ENCODE measurements at places on chromosomes 2 and 18. TPM values are rescaled to one million over a fixed set of nuclear protein-coding genes. Genes with fewer than 3 reads are reported as not detected.

RPL37A gene
- total RNA-seq = 3,258 TPM

GRCh38 chr2:159232456-159233170 lies 53.9 kb downstream of the WDSUB1 start:
- no peak for DNase-seq

CABYR gene
- 2.1 TPM for total RNA-seq

CHN1 gene
- total RNA-seq = 1.9 TPM

SMAD2 gene
- 137 TPM for total RNA-seq

DNA sequence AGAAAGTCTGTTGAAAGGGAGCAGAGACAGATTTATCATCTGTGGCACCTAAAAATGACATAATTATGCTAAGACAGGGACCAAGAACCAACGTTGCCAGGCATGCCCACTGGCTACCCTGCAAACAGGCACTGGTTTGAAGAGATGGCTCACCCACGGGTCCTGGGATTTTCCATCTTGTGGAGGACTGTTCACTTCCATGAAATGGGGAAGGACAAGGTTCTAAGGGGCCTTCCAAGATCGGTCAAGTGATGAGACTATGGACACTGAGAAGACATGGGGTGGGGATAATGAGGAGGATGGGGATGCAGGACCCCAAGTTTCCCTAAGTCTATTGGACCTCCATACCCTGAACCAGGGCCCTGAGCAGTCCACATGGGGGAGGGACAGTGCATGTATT lies 18.9 kb downstream of the LGALSL start:
- DNase-seq = no peak

- DNase-seq = no peak
Observed at GRCh38 chr18:49618742-49619681, 57.2 kb downstream of the LIPG start.

GRCh38 chr18:3451989-3452749 lies 2.2 kb downstream of the TGIF1 start:
- peak; percentile 30 for DNase-seq

DNA sequence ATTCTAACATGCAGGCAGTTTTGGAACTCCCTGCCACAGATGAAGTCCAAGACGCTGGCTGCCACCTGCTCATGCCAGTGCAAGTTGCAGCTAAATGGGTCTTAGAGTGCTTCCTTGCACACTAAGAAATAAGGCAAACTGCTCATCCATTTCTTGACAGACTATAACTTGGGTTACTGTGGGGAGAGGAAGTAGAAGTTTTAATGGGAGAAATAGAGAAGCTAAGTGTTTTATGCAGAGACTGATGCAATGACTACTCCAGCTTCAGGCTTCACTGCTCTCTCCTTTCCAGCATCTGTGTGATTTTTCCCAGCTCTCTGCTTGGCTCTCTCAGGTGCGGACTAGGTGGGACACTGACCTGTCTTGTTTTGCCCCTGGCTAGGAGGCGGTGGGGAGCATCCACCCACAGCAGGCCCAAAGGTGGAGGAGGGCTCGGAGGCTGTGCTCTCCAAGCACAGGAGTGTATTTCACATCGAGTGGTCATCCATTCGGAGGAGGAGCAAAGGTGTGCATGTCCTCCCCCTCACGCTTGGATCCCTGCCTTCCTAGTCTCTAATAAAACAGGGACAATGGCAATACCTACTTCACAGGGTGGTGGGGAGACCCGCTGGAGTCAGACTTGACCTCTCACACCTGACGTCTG lies 48.2 kb downstream of the SLC14A2 start:
- no peak for DNase-seq

GRCh38 chr18:58190842-58191530 lies 147.0 kb downstream of the NEDD4L start:
- no peak for DNase-seq

DNA sequence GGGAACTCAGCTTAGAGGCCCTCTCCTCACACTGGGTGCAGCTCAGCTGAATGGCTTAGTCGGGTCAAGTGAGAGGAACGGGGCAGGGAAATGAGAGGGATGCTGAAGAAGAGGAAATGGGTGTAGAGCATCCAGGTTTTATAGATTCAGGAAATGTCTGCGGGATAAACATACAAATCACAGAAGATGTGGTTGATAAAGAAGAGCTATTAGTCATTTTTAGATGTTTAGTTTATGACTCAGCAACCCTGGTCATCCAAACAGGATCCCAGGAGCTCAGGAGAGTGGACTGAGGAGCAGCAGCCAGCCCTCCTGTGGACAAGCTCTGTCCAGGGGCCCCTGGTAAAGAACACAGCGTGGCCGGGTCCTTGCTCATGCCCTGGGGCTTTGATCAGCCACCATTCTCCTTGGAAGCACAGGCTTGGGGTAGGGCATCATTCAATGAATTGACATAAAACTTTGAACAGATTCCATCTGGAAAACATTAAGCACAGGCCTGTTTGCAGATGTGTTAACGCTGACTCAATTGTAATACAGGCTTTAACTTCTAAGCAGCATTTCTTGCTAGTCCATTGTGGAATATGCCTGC lies 83.0 kb downstream of the NPAS2 start:
- no peak for DNase-seq

FBXO48 gene
- total RNA-seq = 4.8 TPM

NDUFV2 gene
- total RNA-seq = 166 TPM

DNA sequence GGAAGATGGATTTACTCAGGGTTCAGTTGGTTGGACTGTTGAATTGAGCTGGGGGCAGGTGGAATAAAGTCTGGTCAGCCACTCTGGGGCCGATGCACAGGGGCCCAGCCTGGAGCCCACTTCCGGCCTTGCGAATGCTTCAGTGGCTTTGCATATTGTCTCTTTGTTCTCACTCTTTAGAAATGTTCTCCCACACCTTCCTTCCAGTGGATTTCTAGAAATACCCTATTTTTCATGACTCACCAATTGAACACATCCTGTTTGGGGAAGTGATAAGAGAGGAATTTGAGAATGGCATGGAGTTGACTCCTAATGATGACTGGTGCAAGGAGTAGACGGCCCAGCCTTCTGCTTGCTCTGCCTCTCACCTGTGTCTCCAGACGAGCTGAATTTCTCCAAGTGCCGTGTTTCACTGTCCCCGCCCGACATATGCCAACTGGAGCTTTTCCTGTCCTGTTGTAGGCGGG lies 28.1 kb downstream of the ASAP2 start:
- DNase-seq = no peak

DNA sequence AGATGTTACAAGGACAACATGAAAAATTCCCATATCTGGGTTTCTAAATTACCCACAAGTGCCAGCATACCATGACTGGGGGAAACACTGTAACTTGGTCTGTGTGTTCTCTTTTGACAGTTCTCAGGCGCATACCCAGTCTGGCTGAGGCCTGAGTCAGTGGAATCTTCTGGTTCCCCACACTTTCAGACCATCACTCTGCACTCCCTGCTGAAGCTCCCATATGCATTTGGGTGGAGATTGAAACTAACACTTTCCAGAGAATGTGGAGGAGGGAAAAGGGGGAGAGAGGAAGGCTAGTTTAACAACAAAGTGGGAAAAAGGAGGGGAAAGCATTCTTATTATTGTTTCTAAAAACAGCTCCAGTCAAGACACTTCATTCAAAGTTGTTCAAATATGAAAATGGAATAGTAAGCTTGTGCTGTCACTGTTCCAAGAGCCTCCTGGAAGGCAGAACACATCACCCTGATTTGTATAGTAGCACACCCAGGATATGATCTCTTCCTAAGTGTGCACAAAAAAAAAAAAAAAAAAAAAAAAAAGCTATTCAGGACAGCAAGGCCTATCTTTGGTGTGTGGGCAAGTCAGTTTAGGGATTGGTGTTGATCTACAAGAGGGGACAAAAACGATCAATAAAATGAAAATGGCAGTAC lies 48.1 kb upstream of the CTIF start:
- no peak for DNase-seq

LINC00305 gene
- total RNA-seq = not detected

- no peak for DNase-seq
Observed at GRCh38 chr2:174031226-174031625, 66.1 kb upstream of the SP3 start.

RAB6C gene
- total RNA-seq = not detected

EFEMP1 gene
- total RNA-seq = not detected

TM4SF20 gene
- not detected for total RNA-seq

DNA sequence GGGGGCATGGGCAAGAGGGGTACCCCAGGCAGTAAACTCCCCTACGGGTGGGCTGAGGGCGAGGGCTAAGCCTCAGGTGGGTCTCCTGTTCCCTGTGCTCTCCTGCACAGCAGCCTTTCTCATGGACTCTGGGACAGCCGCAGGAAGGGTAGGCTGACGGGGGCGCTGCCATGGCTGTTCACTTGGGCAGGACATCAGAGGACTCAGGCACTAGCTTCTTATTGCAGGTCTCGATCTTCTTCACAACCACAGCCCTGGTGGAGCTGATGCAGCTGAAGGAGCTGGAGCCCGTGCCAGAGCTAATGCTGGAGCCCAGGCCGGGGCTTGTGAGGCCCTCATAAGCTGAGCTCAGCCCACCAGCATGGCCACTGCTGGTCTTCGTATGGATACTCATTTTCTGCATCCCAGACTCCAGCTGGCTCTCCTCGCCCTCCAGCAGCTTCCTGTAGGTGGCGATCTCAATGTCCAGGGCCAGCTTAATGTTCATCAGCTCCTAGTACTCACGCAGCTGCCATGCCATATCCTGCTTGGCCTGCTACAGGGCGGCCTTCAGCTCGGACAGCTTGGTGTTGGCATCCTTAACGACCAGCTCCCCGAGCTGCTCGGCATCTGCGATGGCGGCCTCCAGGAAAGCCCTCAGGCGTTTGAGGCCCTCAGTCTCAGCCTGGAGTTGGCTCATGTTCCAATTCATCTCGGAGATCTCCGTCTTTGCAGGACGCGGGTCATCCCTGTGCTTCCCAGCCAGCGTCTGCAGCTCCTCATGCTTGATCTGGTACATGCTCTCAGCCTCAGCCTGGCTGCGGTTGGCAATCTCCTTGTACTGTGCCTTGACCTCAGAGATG lies 359.8 kb upstream of the SETBP1 start:
- no peak for DNase-seq

DNA sequence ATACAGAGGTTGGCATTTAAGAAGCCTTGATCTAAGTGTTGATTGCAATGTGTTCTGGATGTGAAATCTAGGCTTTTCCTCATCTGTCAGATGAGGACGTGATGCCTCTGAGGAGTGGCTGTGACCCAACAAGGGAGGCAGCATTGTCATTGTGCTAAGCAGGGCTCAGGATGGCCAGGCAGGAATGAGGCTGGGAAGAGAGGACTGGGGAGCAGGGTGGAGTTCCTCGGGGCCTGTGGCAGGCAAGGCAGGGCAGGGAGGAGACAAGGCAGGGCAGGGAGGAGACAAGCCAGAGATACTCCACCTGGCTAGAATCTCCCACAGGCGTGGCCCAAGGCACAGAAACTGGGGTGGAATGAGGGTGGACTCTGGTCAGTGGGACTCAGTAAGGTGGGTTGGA lies 116.6 kb downstream of the RPIA start:
- no peak for DNase-seq

Data from naive thymus-derived CD8-positive, alpha-beta T cell (primary cell).